ENCODE measurements at places on chromosomes 13 and 19.

GRCh38 chr19:48325265-48325910, at the start of gene EMP3:
TSS of gene EMP3 (plus strand) at chr19:48325552. CDS start at chr19:48326845, 1,293 bp downstream.
- no peak for DNase-seq

DNA sequence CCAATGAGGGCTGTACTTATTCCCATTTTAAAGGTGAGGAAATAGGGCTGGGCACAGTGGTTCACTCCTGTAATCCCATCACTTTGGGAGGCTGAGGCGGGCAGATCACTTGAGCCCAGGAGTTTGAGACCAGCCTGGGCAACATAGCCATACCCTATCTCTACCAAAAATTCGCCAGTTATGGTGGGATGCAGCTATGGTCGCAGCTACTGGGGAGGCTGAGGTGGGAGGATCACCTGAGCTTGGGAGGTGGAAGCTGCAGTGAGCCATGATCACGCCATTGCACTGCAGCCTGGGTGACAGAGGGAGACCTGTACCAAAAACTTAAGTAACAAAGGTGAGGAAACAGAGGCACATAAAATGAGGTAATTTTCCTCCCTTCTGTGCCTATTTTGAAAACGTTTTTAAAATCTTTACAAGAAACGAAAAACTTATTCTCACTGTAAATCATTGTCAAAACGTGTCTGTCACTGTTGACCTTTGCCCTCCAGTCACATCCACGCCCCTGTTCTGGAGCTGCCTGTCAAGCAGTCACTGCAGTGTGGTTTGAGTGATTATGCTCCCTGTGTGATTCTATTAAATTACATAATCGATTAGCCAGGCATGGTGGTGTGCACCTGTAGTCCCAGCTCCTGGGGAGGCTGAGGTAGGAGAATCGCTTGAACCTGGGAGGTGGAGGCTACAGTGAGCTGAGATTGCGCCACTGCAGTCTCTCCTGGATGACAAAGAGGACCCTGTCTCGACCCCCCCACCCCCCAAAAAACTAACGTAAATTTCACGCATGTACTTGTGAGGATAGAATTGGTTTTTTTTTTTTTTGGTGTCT, 12.5 kb downstream of the NOP53 start:
- no peak for DNase-seq

- no peak for DNase-seq
These were observed 10.3 kb upstream of the BICRA start for GRCh38 chr19:47598407-47599349.

DNA sequence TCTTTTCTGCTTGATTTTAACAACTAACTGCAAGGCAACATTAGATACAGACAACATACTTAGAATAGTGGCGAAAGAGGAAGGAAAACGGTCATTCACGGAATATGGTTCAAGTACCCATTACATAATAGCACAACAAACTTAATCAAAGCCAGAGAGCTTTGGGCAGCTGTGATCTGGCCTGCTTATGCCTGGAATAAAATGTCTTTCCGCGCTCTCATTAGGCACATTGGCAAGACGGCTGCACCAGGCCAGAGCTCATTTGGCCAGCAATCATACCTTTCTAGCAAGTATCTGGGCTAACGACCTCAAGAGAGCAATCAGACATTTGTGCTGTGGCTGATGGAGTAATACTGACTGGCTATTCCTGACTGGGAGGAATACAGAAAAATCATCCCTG, 112.8 kb downstream of the NALCN start:
- DNase-seq = no peak

- DNase-seq = no peak
These were observed 324.4 kb downstream of the NDFIP2 start for GRCh38 chr13:79805317-79805716.

- no peak for DNase-seq
These were observed 23.9 kb downstream of the PIBF1 start for GRCh38 chr13:72805676-72806346.

DNA sequence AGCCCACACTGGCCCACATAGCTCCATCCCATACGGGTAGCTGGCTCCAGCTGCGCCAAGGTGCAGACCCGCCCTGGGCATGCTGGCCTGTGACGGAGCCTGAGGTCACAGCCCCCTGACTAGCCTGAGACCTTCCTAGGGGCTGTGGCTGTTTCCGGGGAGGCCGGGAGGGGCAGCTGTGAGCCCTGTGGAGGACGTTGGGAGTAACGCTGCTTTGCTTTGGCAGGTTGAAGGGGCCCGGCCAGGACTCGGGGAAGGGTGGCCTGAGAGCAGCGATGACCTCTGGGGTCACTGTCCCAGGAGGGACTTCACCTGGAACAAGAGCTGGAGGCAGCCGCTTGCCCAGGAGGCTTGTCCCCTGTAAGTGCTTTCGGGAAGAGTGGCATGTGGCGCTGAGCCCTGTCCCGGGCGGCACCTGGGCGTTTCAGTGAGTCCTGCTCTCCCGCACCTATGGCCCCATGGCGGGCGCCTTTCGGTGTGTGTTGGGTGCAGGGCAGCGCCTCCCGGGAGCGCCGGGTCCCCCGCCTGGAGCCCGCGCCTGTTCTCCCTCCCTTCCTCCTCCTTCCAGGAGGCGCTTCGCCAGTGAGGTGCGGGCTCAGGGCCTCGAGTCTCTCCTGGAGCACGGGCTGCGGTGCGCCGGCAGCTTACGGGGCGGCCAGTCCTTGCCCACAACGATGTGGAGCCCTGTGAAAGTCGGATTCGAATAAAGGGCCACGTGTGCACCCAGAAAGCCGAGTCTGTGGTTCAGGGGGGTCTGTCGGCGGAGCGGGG, 1.1 kb upstream of the FAM174C start:
- no peak for DNase-seq

DNA sequence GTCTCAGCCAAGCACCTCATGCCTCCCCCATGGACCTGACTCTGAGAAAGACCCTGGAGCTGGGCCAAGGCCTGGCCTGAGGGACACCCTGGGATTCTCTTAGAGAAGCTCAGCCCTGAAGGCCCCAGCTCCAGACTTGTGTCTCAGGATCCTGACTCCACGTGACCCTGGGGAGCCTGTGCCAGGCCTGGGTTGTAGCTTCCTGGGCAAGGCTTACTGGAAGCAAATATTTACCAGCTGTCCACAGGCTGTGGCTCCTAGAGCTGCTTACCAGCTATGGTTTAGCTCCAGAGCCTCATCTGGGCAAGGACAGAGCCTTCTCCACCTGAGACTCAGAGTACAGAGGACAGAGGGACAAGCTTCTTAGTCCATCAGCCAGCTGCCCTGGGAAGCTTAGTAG, 61.0 kb upstream of the CEACAM8 start:
- DNase-seq = peak; percentile 11

GRCh38 chr19:49356382-49356781, 5.8 kb downstream of the TEAD2 start:
- no peak for DNase-seq

GRCh38 chr19:55461974-55462626, 658 bp upstream of the ISOC2 start:
- no peak for DNase-seq

DNA sequence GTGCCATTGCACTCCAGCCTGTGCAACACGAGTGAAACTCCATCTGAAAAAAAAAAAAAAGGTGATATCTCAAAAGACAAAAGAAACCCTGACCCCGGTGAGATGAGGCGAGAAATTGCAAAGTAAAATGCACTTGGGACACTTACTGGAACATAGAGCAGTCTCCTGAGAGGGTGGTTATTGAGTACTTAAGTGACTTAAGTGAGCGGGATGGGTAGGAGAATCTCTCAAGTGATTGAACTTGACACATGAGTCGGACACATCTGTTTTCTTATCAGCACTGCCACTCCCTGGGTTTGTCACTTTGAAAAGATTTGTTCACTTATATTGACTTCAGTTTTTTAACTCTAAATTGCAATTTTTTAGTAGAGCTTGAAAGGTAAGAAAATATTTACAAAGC, 2.8 kb downstream of the ZNF429 start:
- DNase-seq = no peak

- DNase-seq = no peak
These were observed 26.5 kb upstream of the FOXO1 start for GRCh38 chr13:40692946-40693345.

DNA sequence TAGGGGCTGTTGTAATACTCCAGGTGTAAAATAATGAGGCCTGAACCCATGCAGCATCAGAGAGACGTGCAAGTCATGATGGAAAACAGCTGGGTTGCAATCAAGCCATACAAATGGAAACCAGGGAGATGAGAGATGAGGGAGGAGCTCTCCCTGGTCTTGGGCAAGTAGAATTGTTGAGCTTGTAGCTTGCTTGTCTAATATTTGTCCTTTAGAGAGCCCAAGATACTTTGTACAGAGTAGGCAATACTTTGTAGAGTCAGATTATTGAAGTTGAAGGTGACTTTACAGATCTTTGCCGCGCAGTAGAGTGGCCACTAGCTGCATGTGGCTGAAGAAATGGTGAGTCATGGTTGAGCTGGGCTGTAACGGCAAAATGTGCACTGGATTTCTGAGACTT, 8.3 kb downstream of the ATP8A2 start:
- DNase-seq = no peak

- DNase-seq = no peak
These were observed 250.3 kb downstream of the COL4A1 start for GRCh38 chr13:110056640-110057039.

DNA sequence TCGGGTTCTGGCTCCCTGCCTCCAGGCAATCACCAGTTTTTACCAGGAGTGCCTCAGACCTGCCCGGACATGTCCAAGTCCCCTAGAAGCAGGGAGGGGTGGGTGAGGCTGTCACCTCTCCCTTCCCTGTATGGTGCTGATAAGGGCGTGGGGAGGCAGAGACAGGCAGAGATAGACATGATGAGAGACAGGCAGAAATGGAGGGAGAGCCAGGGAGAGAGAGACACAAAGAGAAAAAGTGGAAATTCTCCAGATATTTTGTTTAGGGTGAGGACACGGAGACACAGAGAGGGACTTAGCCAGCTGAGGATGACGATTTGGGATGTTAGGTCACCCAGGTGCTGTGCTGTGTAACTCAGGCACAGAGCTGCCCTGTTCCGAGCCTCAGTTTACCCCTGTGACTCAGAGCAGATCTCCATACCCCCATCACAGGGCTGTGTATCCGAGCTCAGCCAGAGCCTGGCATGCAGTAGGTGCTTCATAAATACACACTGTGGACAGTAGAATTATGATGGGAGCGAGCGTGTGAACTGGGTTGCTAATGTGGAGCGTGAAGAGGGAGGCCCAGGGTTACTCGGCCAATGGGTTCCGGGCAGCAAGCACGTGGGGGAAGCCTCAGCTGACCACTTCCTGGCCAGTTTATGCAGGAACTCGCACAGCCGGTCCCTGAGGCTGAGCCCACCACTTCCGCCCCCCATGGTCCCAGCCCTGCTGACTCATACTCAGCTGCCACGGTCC, 11.9 kb upstream of the GDF15 start:
- DNase-seq = no peak

DNA sequence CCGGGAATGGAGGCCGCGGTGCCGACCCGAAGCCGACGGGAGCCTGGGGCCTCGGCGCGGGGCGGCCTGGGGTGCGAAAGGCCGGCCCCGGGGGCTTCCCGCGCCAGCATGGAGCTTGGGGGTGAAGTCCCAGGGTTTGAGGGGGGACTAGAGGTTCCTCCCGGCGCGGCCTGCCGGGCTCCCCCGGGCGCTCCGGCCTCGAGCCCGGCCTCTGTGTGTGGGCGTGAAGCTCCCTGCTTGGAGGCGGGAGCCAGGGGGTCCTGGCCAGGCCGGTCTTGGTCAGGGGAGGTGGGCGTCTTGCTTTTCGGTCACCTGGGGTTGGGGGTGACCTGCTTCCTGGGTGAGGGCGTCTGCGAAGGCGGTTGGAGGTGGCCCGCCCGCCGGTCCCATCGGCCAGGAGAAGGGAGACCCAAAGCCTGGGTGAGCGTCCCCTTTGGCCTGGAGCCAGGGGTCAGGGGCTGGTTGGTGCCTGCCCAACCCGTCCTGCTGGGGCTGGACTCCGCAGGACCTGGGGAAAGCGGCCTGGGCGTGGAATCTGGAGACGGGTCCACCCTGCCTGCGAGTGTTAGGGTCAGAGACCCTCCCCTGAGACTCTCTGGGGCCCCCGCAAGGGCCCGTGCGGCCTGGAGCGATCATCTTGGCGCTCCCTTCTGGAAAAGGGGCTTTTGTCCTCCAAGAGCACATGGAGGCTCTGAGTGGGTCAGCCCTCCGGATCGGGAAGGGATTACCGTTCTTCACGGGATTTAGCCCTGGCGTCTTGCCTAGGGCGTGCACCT, 535 bp downstream of the BSG start:
- DNase-seq = peak; percentile 8

- DNase-seq = no peak
These were observed 5.4 kb downstream of the MADCAM1 start for GRCh38 chr19:501646-502045.

- DNase-seq = no peak
These were observed 2465.1 kb upstream of the PCDH20 start for GRCh38 chr13:63880705-63881104.

DNA sequence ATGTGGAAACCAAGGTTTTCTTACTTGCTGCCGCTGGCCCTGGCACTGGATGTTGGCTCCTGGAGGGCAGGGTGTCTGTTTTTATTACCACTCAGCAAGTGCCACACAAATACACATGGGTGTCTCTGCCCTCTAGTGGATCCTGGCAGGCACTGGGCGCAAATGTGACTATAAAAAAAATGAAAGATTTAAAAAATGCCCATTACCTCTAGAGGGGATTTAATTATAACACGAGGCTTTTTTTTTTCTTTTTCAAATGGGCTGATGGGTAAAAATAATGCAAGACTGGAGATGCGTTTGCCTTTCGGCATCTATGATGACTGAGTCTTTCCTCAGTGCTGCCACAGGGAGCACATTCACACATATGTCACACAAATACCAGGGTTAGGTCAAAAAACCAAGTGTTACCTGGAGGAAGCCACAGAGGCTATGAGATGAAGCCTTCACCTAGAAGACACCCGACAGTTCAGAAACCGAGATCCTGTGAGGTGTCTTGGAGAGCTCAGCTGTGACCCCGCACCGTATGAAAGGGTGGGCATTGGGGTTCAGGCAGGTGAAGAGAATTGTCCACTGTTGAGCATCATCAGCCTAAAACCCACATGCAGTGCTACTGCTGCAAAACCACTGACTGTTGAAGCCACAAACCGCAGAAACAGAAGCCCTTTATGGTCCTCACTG, 25.7 kb downstream of the CHAMP1 start:
- no peak for DNase-seq

DNA sequence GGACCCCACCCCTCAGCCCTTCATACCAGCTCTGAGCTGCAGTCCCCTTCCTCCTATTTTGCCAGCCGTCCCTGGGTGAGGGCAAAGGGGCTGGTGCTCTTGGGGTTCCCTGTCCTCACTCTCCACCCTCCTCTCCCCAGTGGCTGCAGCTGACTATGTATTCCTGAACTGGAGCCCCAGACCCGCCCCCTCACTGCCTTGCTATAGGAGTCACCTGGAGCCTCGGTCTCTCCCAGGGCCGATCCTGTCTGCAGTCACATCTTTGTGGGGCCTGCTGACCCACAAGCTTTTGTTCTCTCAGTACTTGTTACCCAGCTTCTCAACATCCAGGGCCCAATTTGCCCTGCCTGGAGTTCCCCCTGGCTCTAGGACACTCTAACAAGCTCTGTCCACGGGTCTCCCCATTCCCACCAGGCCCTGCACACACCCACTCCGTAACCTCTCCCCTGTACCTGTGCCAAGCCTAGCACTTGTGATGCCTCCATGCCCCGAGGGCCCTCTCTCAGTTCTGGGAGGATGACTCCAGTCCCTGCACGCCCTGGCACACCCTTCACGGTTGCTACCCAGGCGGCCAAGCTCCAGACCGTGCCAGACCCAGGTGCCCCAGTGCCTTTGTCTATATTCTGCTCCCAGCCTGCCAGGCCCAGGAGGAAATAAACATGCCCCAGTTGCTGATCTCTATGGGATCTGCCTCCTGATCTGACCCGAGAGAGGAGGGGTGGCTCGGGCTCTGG, 2.4 kb downstream of the COX7A1 start:
- DNase-seq = no peak

GRCh38 chr19:8224394-8225145, 15.4 kb downstream of the CERS4 start:
- no peak for DNase-seq

All from NCI-H2029 treated with DMSO at 0.1 percent for 48 hours (cell line).